ENCODE measurements at places on chromosomes 6 and 20.

- peak; percentile 54 for DNase-seq
Measured at GRCh38 chr6:159727717-159728445, 575 bp downstream of the WTAP start.

DNA sequence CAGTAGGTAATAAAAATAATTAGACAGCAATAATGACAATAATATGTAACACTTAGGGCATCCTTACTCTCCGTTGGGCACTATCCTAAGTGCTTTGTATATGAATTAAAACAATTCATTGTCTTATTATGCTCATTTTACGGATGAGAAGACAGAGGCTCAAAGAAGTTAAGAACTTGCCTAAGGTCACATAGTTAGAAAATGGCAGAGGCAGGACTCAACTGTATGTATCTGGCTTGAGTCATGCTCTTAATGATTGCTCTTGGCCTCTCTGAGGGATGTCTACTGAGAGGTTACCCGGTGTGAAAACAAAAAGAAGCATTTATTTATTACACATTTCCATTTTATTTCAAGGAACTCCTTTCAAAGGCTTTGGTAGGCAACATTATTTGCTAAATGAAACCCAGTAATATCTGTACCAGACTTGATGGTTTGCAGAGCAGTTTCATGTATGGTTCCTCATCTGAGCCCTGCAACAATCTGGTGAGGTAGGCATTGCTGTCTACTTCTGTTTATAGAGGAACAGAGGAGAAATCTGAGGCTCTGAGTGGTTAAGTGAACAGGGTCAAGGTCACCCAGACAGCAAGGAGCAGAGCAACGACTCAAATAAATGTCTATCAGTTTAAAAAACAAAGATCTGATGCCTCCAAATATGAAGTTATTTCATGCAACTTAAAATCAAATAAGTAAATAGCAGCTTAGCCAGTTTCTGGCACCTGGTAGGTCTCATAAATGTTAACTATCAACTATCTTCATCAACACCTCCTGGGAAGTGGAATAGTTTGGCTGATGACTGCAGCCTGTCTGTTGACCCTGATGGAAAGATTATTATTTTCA is 4.2 kb upstream of the PARD6B start:
- DNase-seq, result no peak

DNA sequence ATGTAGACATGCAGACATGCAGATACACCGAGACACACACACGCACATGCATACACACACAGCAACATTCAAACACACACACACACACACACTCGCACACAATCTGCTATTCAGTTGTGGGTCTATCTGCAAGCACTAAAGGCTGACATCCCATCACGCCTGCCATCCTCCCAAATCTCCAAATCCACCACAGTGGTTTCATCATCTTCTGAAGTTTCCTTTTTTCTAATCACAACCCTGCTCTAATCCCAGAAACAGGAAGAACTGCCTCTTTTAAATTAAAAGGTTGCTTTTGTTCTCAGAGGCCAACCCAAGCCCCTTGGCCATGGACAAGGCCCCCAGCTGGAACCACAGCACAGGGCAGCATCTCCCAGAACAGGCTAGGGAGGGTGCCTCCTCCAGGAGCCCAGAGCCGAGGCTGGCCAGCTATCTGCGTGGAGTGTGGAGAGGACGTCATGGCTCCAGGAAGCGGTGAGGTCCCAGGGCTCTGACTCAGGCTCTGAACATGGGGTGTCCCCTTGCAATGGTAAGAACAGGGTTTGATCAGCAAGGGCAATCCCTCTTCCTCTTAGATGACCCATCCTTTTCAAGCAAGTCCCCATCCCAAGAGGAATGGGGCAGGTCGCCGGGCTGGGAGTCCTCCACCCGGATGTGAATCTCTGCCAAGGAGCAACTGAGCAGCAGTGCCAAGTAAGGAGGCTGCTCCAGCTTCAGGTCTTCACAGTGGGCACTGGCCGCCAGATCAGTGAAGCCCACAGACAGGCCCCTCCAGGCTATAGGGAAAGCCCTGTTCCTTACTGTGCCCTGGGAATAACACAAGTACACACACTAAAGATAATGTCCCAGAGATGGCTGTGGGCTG is 14.7 kb downstream of the FOXF2 start:
- no peak for DNase-seq

GRCh38 chr6:121210943-121211342 is 123.3 kb downstream of the TBC1D32 start:
- no peak for DNase-seq

- DNase-seq, result no peak
Measured at GRCh38 chr20:52684905-52685304, 287.3 kb upstream of the TSHZ2 start.

GRCh38 chr6:63936399-63936798 is 300.8 kb downstream of the PHF3 start:
- no peak for DNase-seq

DNA sequence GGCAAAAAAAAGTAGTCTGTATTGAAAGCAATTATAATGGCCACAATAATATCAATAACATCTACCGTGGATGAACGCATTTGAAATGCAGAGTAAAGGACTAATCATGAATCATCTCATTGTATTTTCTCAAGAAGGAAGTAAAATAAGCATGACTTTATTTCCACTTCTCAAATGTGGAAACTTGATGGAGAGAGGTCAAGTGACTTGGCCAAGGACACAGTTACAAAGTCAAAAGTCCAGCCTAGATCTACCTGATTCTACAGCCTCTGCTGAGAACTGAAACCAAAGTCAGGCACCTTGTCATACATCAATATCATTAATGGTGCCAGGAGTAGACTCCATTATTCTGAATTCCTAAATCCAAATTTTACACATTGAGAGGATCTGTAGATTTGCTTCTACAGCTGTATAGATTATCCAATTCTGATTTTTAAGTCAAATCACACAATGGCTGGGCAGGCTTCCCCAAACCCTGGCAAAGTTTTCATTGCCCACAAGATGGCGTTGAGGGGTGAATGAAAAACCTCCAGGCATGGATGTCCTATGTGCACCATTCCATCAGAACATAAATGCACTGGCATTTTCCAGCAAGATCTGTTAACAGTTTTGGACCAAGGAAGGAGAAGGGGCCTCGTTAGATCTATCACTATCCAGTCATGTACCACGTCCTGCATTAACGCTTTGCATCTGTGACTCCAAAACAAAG is 423.1 kb downstream of the MAFB start:
- DNase-seq, result peak; percentile 20

DNA sequence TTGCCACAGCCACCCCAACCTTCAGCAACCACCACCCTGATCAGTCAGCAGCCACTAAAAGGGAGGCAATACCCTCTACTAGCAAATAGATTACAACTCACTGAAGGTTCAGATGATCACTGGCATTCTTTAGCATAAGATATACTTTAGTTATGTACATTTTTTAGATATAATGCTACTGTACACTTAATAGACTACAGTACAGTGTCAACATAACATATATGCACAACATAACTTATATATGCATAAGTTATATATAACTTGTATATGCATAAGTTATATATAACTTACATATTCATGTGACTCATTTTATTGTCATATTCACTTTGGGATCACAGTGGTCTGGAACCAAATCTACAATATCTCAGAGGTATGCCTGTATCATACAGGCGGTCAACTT is 61.7 kb downstream of the GMDS start:
- no peak for DNase-seq

- no peak for DNase-seq
Measured at GRCh38 chr6:155327326-155328073, 13.2 kb upstream of the TFB1M start.

DNA sequence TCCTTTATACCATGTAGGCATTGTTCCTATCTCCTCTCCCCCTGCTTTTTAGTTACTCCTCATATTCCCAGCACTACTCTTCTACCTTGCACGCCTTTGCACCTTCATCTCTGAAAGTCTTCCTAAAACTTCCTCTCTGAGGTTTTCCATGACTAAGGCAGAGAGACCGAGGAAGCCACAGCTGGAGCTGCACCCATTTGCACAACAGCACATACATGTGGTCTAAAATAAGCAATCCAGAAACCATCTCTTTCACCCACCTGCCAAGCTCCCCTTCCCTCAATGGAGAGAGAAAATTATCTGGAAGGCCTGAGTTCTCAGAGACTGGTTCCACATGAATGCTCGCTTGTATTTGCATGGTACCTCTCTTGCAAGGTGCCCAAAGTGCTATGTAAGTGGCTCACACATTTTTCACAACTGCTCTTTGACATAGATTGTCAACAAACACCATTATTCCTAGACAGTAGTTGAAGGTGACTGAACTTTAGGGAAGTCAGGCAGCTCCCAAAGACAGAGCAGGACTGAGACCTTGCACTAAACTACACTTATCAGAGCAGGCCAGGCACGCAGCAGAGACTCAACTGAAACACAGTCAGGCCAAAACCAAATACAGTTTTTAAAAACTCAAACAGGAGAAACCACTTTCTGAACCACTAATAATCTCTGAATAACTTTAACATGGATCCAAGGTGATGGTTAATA is 313.2 kb downstream of the TFAP2A start:
- no peak for DNase-seq

GRCh38 chr6:14354919-14355572 is 237.5 kb downstream of the CD83 start:
- peak; percentile 28 for DNase-seq

DNA sequence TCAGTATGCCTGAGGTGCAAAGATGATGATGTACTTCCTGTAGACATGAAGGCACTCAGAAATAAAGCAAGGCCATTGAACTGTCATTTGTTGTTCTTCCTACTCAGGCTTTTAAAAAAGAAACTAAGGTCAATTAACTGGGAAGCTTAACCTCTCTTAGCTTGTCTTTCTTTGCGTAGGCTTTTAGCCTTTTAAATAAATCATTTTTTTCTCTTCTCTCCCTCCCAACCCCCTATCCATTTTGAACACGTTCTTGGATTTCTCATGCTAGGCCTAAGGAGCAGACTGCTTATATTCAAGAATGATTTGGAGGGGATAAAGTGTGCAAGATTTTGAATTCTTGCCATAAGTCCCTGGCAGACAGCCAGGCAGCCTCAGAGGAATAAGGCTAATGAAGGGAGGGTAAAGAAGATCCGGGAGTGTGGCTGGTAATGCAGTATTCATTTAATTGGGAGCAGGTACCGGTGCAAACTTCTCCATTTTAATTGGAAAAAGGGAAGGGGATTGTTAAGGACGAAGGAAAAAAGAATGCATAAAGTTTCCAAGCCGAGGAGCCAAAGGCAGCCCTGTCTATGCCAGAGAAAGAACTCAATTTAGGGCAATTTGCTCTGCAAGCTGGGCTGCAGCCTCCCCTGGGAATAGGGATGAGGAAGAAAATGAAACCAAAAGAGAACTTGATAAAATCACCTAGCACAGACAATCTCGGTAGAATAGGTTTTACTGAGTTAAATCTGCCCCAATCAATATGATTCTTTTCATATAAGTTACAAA is 343.8 kb upstream of the MMS22L start:
- DNase-seq, result no peak

DNA sequence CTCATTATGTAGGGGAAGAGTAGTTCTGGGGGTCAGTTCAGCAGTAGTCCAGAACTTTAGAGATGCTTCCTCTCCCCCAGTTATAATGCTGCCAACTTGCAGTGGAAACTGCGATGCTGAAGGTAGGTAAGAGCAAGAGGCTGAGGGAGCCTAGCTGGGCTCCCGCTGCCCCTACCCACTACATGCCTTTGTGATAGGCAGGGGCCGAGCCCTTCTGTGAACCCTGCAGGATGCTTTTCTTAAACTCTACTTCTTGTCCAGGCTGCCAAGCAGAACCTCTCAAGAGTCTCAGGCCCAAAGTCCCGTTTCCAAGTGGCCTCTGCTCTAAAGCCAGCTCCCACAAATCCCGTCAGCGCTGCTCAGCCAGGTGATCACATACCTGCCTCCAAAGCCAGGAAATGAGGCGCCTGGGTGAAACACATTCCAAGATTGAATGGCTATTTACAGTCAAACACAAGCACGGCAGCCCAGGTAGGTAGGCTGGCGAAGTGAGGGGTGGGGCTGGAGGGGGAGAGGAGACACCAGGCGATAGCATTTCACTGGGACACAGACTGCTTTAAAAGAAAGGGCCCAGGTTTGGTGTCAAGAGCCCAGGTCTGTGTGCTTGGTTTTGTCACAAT is 150.7 kb downstream of the CD24 start:
- no peak for DNase-seq

DNA sequence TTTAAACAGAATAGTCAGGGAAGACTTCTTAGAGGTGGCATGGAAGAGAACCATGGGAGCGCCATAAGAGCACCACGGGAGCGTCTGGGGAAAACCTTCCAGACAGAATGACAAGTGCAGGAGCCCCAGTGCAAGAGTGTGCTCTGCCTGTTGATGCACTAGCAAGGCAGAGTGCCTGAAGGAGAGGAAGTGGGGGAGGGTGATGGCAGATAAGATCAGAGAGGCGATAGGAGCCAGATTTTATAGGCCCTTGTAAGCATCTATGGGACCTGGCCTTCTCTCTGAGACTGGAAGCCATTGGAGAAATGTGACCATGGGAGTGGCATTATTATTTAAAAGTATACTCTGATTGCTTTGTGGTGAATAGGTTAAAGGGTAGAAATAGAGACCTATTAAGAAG is 13.1 kb downstream of the FUCA2 start:
- DNase-seq, result no peak

DNA sequence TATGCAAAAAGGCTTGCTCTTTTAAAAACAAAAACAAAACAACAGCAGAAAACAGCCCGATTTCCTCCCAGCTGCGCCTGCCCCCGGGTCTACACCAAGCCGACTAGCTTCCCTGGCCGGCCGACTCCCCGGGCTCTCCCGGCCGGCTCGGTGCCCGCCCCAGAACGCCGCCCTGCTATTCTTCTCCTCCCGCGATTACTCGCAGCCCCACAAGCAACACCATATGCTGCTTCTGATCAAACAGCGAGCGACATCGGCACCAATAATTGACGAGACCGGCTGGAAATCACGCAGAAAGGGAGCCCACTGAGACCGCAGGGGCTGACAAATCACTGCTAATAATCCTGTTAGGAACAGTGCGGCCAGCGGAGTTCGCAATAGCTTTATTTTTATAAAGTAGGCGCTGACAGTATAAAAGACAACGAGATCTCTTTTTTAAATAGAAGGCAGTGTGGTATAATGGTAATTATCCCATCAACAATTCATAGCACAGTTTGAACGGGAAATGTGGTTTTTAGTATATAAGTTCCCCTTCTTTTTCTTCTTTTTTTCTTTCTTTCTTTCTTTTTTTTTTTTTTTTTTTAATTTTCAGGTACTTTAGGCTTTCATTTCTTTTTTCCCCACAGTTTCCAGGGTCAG is 3.3 kb downstream of the SIM1 start:
- no peak for DNase-seq

GRCh38 chr6:80988286-80988685 is 764.2 kb downstream of the TENT5A start:
- DNase-seq, result no peak

- no peak for DNase-seq
Measured at GRCh38 chr6:152380351-152380767, 256.8 kb downstream of the SYNE1 start.

- no peak for DNase-seq
Measured at GRCh38 chr6:137761072-137761471, 106.0 kb upstream of the TNFAIP3 start.
